ENCODE measurements at places on chromosomes 1 and 21.

- peak; percentile 52 for DNase-seq
These were observed 173.3 kb downstream of the CAMTA1 start for GRCh38 chr1:6958407-6959030.

DNA sequence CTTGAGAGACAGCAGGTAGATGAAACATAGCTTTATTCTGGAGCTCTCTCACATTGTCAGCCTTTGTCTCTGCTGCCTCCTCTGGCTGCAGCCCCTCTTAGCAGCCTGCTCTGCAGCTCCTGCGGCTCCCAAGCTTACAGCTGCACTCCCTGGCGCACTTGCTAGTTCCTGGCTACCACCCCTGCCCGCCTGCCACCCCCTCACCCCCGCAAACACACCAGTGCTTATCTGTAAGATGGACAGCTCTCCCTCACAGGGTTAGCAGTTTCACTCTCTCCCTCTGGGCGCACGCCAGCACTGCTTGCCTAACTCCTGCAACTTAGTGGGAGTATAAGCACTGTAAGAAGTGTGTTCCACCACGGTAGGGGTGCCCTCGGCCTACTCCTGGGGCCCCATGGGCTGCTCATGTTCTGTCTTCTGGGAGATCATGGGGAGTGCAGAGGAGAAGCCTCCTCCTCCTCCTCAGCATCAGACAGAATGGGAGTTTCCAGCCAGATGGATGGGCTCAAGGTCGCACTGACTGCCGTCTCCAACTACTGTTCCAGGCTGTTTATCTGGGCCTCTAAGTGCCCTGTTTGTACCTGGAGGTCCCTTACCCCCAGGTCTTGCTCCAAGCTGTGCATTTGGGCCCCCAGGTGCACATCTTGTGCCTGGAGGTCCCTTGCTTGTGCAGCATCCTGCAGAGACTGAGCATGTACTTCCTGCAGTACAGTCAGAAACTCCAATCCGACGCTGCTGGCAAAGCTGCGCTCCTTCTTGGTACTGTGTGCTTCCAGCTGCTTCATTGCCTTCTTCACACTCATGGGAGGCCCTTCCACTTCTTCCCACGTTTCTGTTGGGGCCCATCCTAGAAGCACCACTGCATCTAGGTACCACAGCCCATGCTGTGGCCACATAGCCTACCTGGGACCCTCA, 1388.1 kb downstream of the AMY1C start:
- peak; percentile 36 for DNase-seq

DNA sequence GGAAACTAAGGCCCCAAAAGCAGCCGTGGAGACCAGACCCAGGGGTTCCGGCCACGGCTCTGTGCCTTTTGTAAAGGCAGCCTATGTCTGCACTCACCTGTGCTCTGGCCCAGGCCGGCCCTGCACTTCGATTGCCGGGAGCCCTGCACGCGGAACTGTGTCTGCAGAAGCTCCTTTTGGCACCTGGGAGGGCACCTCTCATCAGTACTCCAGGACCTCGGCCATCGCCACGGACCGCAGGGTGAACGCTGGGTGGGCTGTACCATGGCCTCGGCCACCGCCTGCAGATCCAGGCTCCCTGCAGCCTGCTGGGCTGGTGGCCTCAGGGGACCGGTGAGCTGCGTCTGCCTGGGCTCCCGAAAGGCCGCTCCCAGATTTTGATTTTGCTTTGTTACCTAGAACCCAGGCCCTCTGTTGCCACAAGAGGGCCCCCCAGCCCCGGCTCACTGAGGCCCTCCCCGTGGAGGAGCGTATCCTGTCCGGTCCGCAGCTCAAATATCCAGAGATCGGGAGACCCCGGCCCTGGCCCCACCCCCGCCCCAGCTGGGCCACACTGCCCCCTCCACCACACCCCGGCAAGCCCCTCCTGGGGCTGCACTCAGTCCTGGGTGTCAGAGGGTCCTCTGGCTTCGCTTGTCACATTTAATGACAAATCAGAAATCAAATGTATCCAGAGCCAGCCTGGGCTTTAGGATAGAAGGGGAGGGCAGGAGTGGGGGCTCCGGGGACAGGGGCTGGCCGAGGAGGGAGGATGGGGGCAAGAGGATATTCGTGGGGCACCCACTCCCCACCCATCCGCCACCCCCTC, 60.2 kb upstream of the PDE9A start:
- DNase-seq: peak; percentile 87

DNA sequence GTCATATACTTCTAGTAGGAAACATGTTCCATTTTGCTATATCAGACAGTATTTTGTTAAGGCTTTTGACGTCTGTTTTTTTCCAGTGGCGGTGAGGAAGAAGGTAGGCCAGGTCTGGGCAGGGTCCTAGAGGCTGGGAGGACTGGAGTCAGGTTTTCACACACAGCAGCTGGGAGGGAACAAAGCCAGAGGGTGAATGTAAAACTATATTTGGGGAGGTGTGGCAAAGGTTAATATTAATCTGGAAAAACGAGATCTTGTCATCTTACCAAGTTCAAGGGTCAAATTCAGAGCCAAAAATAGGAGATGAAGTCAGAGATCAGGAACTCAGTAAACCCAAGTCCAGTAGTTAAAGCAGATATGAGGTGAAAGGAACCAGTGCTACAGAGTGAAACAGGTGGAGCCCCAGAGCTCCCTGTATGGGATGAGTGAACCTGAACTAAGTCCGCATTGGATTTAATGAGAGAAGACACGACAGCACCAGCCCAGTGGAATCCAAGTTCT, 10.7 kb upstream of the OTUD7B start:
- DNase-seq: no peak

All from eye (tissue), 1 donor.